Endodermal cell (in vitro differentiated cells): ENCODE measurements at places on chromosomes 7 and 10. TPM values are rescaled to one million over a fixed set of nuclear protein-coding genes. Genes with fewer than 3 reads are reported as not detected.

GRCh38 chr7:100266576-100267354 lies 40.7 kb upstream of the SPDYE3 start:
- DNase-seq = peak; percentile 88

GRCh38 chr7:94393246-94394108 lies 1.2 kb upstream of the COL1A2 start:
- peak; percentile 78 for DNase-seq

GRCh38 chr10:2251631-2252030 lies 514.3 kb upstream of the ADARB2 start:
- DNase-seq = no peak

DNA sequence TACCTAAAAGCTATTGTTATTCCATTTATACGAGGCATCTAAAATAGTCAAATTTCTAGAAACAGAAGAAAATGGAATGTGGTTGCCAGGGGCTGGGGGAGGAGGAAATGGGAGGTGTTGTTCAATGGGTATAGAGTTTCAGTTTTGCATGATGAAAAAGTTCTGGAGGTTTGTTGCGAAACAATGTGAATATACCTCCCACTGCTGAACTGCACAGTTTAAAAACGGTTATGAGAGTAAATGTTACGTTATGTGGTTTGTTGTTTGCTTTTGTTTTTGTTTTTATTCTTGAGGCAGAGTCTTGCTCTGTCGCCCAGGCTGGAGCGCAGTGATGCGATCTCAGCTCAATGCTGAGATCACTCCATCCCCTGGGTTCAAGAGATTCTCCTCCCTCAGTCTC lies 64.9 kb upstream of the NRBF2 start:
- no peak for DNase-seq

DNA sequence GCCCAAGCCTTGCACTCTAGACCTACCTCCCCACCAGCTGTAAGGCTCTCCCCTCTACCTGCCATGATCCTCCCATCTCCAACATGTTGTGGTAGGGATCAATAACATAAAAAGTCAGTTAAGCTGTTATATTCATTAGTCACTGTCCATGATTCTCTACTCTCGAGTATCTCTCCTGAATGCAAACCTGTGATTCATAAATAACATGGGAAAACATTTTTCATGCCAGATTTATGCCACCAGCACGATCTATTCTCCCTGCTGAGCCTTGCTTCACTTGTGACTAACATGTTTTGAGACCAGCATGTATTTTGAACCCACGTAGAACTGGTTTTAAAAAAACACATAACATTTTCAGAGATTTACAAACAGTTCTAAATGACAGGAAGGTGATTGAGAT lies 30.3 kb downstream of the TMEM168 start:
- DNase-seq = no peak

- DNase-seq = no peak
These were observed 68.9 kb upstream of the HDAC9 start for GRCh38 chr7:18426564-18427226.

The SPOCK2 gene
- 3.4 to 7.6 TPM (median 3.7 TPM) in 3 replicates for total RNA-seq

The PNLIPRP1 gene
- not detected in 3 replicates for total RNA-seq
